Bronchial smooth muscle cell (primary cell): ENCODE measurements at places on chromosomes 6 and 20. TPM values are rescaled to one million over a fixed set of nuclear protein-coding genes. Genes with fewer than 3 reads are reported as not detected.

TREM1 gene
- total RNA-seq, result 0.16 TPM in 1 of 2 replicates, not detected in the other

SLC2A4RG gene
- 17.7 and 18.8 TPM in 2 replicates for total RNA-seq

BEND6 gene
- 9.6 and 13.1 TPM in 2 replicates for total RNA-seq

SSTR4 gene
- not detected in 2 replicates for total RNA-seq

PACSIN1 gene
- not detected in 2 replicates for total RNA-seq

UBD gene
- 0.09 and 0.16 TPM in 2 replicates for total RNA-seq

LKAAEAR1 gene
- total RNA-seq, result 0.09 and 0.16 TPM in 2 replicates

NHLRC1 gene
- total RNA-seq, result 2.2 and 3.6 TPM in 2 replicates

SLC17A3 gene
- not detected in 2 replicates for total RNA-seq

HUS1B gene
- total RNA-seq, result 0.43 and 0.79 TPM in 2 replicates

HLA-DOA gene
- total RNA-seq, result under 0.01 TPM in 1 of 2 replicates, not detected in the other

ZC2HC1B gene
- not detected in 2 replicates for total RNA-seq

CGA gene
- total RNA-seq, result 0.16 TPM in 1 of 2 replicates, not detected in the other

HRH3 gene
- total RNA-seq, result not detected in 2 replicates

LPIN3 gene
- 4.6 and 5.4 TPM in 2 replicates for total RNA-seq

PHF20 gene
- 19.3 and 24.7 TPM in 2 replicates for total RNA-seq

ID4 gene
- 6.7 and 14.2 TPM in 2 replicates for total RNA-seq

IL17A gene
- total RNA-seq, result not detected in 2 replicates

IMPG1 gene
- not detected in 2 replicates for total RNA-seq

GNL1 gene
- total RNA-seq, result 77.4 and 79.3 TPM in 2 replicates

CRISP2 gene
- total RNA-seq, result not detected in 2 replicates

C6orf15 gene
- not detected in 2 replicates for total RNA-seq

TBC1D22B gene
- total RNA-seq, result 3.3 and 3.4 TPM in 2 replicates

MAPK13 gene
- total RNA-seq, result 5.2 and 10.2 TPM in 2 replicates

SIM1 gene
- not detected in 2 replicates for total RNA-seq
